ENCODE measurements at places on chromosomes 12 and 14. TPM values are rescaled to one million over a fixed set of nuclear protein-coding genes. Genes with fewer than 3 reads are reported as not detected.

ETFBKMT gene
- 1.5 TPM for total RNA-seq

EML5 gene
- total RNA-seq, result 5.6 TPM

OR4E2 gene
- total RNA-seq, result not detected

KCNH3 gene
- total RNA-seq, result 2.4 TPM

IAPP gene
- total RNA-seq, result not detected

HSPB8 gene
- not detected for total RNA-seq

GMPR2 gene
- 91.0 TPM for total RNA-seq

CD27 gene
- 124 TPM for total RNA-seq

OR6C2 gene
- total RNA-seq, result not detected

KRT75 gene
- not detected for total RNA-seq

CNTN1 gene
- not detected for total RNA-seq

FBXO34 gene
- total RNA-seq, result 42.1 TPM

DNA sequence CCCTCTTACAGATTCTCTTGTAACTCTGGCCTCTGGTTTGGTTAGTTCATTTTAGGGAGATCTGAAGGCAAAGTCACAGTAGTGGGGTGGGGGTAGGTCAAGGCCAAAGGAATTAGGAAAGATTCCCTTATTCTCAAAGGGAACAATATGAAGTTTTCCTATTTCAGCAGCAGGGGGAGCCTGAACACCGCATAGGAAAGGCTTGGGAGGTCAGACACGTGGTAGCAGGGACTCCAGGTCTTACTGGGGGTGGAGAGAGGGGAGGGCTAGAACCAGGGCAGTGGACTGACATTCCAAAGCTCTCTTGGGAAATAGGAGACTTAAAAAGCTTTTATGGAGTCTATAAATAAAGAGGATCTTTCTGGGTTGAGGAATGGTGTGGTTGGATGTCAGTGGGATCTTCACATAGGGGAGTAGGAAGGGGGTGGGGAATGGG, 1.3 kb downstream of the ZC3H10 start:
- peak; percentile 71 for DNase-seq

DNA sequence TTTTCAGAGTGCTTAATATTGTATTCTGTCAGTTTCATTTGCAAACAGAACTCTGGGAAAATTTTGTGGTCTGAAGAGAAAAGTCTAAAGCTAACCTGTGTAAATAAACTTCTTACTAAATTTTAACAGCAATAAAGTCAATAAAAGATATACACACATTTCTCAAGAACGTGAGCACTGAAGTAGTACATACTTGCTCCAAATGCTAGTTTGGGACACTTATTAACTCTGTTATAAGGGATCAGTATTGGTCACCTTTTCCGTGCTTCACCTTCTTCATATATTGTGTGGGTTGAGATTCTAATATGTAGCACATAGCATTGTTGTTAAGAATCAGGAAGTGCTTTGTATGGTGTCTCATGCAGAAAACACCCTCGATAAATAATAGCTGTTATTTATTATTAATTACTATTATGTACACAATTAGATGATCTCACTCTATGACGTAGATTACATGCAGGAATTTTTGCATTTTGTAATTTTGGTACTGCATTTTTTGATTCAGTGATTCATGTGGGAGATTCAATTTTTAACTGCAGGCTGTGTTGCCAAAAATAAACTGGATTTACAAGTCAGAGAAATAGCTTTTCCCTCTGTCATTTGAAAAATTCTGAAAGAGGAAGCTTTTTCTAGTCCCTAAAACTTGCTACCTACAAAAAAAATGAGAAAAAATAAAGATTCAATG, 300.9 kb downstream of the ACSS3 start:
- no peak for DNase-seq

DNA sequence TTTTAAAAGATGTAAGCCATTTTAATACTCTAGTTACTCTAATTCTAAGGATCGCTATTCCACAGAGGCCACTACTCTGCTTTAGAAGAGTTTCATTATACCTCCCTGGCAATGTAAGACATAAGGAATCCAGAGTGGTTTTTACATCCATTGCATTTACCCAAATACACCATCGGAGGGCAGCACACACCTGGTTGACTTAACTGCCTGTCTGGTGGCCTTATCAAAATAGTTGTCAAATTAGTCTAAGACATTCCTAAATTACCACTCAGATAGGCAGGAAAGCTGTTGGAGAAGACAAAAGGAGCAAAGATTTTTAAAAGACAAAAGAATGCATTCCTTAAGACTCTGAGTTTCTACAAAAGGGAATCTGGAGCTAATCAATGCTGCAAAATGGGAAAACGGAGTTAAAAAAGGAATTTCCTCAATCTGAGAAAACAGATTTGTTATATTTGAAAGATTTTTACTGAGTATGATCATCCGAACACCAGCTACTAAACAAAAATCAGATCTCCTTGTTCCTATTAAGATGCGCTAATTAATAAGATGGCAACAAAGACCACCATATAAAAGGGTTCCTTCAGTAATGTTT, 33.8 kb upstream of the FGD4 start:
- peak; percentile 39 for DNase-seq

DNA sequence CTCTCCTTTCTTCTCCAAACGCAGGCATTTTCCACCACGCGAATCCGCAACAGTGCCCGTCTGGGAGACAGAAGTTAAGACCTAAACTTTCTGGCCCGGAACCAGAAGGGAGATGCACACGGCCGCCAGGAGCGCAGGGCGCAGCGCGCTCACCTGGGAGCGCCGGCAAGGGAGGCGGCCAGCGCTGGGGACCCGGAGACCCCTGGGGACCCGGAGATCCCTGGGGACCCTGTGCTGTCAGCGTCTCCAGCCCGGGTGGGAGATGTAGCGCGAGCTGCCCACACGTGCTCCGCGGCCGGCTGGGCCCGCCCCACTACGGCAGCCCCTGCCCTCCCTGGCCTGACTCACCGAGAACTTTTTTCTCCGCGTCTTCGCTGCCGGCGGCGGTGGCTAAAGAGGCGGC, 620 bp downstream of the YBX3 start:
- DNase-seq, result peak; percentile 17

DNA sequence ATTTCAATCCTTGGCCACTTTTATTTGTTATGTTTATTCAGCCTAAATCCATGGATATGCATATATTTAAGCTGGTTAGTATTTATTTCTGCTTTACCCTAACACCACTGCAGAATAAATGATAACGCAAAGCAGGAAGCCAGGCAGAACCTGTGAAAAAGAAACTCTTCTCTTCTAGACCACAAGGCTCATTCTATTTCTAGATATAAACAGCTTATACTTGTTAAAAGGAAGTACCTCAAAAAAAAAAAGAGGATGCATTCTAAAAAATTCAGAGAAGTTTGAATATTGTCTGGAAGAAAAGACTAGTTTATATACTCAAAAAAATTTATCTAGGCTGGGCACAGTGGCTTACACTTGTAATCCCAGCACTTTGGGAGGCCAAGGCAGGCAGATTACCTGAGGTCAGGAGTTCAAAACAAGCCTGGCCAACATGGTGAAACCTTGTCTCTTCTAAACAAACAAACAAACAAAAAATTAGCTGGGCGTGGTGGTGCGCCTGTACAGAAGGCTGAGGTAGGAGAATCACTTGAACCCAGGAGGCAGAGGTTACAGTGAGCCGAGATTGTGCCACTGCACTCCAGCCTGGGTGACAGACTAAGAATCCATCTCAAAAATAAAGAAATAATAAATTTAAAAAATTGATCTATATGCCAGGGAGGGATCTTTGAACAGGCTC, 55.8 kb downstream of the GALNT4 start:
- DNase-seq, result peak; percentile 31

DNA sequence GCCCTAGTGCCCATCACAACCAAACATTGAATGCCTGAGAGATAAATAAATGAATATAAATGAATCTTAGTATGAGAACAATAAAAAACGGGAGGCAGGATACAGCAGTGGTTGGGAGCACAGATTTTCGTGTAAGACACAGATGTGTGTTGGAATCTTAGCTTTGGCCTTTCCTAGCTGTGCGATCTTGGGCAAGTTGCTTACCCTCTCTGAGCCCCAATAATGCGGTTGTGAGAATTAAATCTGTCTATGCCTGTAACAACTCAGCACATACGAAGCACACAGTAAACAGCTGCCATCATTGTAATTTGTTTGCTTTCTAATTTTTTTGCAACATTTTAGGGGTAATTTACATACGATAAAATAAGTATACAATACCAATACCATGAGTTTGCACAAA, 89.8 kb downstream of the SRRM4 start:
- DNase-seq, result no peak

DNA sequence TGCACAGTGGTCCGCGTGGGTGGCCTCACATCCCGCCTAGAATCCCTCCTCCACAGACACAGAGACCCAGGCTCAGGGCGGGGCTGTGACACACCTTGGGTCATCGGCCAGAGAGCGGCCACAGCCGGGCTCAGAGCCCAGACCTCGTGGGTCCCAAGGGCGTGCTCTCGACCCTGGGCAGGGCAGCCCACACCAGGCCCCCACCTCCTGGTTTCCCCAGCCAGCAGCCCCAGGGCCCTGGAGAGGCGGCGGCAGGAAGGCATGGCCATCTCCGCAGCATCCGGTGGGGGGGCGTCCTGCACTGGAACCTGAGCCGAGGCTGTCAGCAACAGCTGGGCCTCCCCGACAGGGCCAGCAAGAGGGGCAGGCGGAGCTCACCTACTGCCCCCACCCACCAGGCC, 15.2 kb downstream of the JAG2 start:
- no peak for DNase-seq

DNA sequence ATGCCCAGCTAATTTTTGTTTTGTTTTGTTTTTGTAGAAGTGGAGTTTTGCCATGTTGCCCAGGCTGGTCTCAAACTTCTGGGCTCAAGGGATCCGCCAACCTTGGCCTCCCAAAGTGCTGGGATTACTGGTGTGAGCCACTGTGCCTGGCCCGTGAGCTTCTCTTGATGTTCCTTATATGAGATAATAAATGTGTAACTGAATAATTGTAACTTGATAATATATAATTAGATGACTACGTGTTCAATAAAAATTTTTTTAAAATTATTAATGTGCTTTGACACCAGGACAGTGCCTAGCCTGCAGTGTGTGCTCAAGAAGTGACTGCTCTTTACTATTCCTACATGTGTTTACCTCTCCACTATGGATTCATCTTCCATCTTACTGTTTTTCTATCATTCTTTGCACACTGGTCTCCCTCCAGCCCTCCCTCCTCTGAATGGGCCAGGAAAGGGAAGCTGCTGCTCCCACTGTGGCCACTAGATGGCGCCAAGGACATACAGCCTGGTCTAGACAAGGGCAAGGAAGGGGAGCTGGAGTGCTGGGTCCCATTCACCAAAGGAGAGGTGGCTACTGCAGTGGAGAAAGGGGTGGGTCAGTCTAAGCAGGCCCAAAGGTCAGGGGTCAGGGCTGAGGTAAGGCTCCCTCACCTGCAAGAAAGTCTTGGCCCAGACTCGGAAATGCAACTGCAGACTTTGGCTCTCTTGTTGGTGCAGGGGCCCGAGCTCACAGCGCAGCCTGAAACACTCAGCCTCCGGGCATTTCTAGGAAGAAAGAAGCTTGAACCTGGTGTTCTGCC, 14.7 kb upstream of the ZNF385A start:
- peak; percentile 85 for DNase-seq

- no peak for DNase-seq
Observed at GRCh38 chr12:11723993-11724392, 74.5 kb downstream of the ETV6 start.

DNA sequence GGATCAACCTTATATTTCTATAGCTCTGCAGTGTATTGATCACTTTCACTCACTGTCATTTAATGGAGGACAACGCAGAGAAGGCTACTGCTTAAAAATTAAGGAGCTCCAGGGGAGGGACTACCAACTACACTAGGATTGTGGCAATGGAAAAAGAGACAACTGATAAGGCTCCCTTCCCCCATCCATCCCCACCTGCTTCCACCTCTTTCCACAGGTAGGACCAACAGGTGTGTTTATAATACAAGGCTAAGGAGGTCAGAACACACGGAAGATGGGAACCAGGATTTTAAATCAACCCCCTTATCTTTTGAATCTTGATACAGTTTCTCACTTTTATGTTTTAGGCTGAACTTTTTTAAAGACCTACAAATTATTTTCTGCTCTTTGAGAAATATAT, 90.8 kb downstream of the STAB2 start:
- DNase-seq, result no peak

- DNase-seq, result no peak
Observed at GRCh38 chr12:104438134-104438533, 18.6 kb upstream of the CHST11 start.

DNA sequence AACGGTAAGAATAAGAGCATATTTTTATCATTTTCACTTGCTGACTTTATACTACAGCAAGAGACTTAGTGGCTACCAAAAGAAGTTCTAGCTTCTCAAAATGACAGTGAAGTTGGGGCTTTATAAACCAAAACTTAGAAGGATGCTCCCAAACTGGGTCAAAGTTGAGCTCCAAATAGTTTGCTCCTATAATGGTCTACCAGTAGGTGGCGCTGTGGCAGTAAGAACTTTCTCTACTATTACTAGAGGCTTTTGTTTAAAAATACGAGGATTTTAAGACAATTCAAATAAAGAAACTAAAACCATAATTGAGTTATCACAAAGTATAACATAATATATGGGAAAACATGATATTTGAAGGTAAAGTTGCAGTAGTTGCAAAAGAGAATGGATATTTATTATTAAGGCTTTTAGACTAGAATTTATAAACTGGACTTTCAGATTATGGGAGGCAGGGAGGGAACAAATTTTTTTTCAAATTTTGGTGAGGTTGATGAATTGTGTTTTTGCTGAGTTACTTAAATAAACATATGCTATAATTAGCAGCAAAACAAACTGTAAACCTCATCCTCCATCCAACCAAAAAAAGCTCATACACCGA, 75.0 kb downstream of the TGFB3 start:
- DNase-seq, result peak; percentile 64

- DNase-seq, result no peak
Observed at GRCh38 chr14:87312169-87312893, 680.7 kb downstream of the GALC start.

DNA sequence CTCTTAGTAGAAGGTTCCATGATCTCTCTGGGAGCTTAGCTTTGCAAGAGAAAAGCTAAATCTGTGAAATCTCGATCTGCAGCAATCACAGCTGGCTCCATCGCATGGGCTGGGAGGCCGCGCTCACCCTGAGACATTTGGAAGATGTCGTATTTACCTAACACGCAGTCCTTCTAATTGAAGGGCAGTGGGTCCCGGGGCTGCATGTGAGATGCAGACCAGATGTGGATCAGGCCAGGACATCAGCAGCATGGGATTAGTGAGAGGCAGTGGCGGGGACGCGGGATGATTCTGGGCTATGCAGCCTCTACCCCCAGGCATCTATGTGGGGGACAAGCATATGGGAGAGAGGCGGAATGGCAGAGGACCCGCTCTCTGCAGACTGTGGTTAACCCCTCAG, 312.4 kb upstream of the RTL1 start:
- no peak for DNase-seq

DNA sequence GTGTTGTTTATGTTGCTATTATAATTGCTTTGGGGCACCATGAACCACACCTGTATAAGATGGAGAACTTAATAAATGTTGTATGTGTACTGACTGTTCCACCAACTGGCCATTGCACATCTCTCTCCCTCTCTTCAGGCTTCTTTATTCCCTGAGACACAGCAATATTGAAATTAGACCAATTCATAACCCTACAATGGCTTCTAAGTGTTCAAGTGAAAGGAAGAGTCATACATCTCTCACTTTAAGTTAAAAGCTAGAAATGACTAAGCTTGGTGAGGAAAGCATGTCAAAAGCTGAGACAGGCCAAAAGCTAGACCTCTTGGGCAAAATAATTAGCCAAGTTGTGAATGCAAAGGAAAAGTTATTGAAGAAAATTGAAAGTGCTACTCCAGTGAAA, 373.3 kb downstream of the RGS6 start:
- DNase-seq, result no peak
